ENCODE measurements at places on chromosomes 3 and 15.

- no peak for DNase-seq
Observed at GRCh38 chr15:40927495-40927872, 1.7 kb upstream of the DLL4 start.

DNA sequence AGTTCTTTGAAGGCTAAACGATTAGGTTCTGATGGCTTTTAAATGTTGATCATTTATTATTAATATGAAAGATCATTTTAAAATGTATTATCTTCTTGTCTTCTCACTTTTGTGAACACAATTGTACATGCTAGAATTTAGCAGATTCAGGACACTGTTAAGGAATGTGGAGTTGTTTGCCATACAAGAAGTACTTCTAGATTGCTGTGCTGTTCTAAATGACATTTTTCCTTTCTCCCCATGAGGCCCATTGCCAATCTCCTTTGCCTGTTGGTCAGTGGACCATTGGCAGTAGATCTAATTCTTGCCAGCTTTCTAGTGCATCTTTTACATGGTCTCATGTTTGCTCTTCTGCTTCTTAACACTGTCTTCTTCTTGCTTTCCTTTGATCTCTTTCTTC, 242.3 kb downstream of the MECOM start:
- DNase-seq = no peak

GRCh38 chr3:34947834-34948233, 691.5 kb upstream of the ARPP21 start:
- DNase-seq = no peak

- no peak for DNase-seq
Observed at GRCh38 chr15:66779331-66780009, 77.4 kb downstream of the SMAD6 start.

GRCh38 chr3:79906106-79906505, 138.3 kb upstream of the ROBO1 start:
- DNase-seq = no peak

GRCh38 chr3:9863058-9863772, 16.8 kb downstream of the CIDEC start:
- DNase-seq = no peak

- no peak for DNase-seq
Observed at GRCh38 chr3:114803042-114803695, 343.9 kb downstream of the ZBTB20 start.

- DNase-seq = no peak
Observed at GRCh38 chr3:124885466-124886167, 1.5 kb downstream of the ITGB5 start.

- no peak for DNase-seq
Observed at GRCh38 chr3:28745916-28746617, 397.4 kb upstream of the AZI2 start.

DNA sequence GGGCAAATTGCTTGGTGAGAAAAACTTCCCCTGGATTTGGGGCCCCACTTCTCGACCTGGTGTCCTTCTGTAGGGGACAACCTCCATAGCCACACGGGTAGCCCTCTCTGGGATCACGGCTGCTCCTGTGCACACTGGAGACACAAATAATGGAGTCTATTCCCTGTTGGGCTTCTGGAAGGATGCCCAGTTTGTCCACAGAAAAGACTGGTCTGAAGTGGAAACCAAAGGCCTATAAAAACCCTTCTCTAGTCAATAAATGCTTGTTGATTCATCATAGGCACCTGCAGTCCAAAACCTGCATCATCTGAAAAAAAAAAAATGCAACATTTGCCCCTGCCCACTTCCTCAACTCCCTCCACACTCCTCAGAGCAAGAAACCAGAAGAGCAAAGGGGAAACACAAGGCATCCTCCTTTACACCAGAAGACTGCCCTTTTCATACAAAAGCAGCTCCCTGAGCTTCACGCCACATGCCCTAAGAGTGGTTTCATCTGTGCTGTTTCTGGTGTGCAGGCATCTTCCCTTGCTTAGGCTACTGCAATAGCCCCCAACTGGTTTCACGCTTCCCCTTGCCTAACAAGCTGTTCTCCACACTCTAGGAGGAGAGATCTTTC, 36.3 kb downstream of the SRGAP3 start:
- DNase-seq = no peak

DNA sequence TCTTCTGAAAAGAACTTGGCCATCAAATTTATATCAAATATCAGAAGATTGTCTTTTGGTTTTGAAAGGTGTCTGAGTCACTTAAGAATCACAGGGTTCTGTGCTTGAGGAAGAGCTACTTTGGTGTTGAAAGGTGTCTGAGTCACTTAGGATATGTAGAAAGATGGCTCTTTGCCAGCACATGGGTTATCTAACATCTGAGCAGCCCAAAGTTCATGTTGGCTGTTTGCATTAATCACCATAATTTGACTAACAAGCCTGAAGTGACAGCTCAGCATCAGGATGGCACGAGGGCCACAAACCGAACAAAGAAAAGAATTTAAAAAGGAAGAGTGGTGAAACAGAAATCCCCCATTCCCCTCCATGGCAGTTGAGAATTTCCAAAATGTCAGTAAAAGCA, 190.5 kb upstream of the CMC1 start:
- DNase-seq = no peak

GRCh38 chr3:150083655-150084042, 113.0 kb upstream of the PFN2 start:
- DNase-seq = no peak

- DNase-seq = peak; percentile 85
Observed at GRCh38 chr15:69794645-69795469, 302.9 kb downstream of the TLE3 start.

DNA sequence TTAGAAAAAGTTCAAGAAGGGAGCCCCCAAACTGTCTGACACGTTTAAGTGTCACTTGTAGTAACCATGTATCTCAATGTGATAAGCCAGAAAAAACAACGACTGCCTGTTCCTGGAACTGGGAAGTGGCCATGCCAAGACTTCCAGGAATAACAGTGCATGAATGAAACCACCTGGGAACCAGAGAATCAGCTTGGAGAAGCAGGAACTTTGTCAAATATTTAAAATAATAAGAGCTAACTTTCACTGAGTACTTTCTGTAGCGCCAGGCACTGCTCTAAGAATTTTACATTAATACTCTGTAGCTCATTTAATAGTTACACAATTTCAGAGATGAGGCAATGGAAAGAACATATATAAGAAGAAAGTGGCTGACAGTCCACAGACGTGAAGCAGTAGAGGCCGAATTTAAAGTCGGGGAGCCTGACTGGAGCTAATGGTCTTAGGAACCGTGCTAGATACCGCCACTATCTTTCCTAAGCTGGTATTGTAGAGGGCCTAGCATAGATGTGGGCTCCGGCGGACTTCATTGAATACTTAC, 876 bp downstream of the PLSCR1 start:
- DNase-seq = no peak

GRCh38 chr3:197597335-197597734, 41.6 kb upstream of the BDH1 start:
- no peak for DNase-seq

- DNase-seq = peak; percentile 88
Observed at GRCh38 chr3:99925584-99926230, 108.0 kb downstream of the CMSS1 start.

GRCh38 chr3:159586571-159587202, 401.9 kb upstream of the IL12A start:
- no peak for DNase-seq

- no peak for DNase-seq
Observed at GRCh38 chr3:158053386-158053785, 52.8 kb downstream of the SHOX2 start.

GRCh38 chr3:78402720-78403119, 1362.8 kb downstream of the ROBO2 start:
- DNase-seq = no peak

- DNase-seq = no peak
Observed at GRCh38 chr3:186492385-186492984, 51.7 kb downstream of the CRYGS start.

DNA sequence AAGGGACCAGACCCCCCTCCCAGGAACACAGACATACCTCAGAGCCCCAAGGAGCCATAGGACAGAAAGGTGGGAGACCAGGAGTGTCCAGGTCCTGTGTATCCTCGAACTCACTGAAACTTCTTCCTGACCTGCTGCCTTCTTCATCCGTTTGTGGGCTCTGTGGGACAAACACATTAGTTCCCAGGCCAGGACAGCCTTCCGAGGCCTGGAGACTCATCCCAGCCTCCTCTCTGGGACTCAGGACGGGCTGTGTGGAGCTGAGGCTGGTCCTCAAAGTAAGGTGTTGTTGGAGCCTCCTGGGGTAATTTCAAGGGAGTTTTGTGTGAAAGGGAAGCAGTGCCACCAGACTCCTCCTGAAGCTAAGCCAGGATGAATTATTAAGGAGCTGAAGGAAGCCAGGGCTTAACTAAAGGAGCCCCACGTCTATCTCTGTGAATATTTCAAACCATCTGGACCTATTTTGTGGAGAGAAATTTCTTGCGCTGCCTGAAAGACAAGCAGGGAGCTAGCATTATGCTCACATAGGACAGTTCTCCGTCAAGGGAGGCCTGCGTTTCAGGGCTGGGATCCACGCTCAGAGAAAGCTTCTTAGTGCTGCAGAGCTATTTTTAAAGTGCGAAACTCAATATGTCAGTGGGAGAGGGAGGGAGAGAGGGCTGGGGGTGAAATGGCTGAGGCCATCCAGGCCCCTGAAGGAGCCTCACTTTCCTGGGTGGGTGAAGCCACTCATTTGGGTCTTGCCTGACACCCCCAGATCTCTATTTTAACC, 29.8 kb upstream of the PLA2G4E start:
- no peak for DNase-seq

DNA sequence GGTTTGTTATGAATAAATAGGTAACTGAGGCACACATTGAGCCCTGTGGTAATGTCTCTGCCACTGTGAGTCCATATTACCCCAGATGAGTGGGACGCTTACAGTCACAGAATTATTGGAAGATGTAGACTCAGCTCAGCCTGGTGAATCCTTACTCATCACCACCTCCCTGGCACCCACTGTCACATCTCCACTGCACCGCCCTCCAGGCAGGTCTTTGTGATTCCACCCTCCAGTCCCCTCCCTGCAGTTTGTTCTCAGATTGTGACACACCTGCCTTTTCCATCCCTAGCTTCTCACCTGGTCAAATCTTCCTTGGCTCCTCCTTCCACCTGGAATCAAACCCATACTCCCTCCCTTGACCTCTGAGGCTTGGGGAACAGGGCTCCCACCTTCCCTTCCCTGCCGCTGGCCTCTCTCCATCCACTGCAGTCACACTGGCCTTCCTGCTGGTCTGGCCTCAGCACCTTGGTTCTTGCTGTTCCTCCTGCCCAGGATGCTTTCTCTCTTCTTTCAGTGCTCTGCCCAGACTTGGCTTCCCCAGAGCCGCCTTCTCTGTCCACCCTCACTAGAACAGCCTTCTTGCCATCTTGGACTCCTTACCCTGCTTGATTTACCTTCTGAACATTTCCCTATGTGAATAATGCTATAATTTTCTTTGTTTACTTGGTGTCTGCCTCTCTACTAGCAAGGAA, 9.4 kb downstream of the SLC6A20 start:
- DNase-seq = no peak

GRCh38 chr3:74443102-74443501, 171.4 kb downstream of the CNTN3 start:
- no peak for DNase-seq

- no peak for DNase-seq
Observed at GRCh38 chr3:157156837-157157635, 2.9 kb downstream of the CCNL1 start.

GRCh38 chr15:40914486-40914885, 14.7 kb upstream of the DLL4 start:
- DNase-seq = no peak

DNA sequence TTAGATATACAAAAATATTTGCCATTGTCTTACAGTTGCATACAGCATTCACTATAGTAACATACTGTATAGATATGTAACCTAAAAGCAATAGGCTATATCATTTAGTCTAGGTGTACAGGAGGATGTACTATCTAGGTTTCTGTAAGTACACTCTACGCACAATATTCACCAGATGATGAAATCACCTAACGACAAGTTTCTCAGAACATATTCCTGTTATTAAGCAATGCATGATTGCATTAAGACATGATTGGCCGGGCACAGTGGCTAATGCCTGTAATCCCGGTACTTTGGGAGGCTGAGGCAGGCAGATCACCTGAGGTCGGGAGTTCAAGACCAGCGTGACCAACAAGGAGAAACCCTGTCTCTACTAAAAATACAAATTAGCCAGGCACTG, 14.5 kb upstream of the PRKCI start:
- no peak for DNase-seq

DNA sequence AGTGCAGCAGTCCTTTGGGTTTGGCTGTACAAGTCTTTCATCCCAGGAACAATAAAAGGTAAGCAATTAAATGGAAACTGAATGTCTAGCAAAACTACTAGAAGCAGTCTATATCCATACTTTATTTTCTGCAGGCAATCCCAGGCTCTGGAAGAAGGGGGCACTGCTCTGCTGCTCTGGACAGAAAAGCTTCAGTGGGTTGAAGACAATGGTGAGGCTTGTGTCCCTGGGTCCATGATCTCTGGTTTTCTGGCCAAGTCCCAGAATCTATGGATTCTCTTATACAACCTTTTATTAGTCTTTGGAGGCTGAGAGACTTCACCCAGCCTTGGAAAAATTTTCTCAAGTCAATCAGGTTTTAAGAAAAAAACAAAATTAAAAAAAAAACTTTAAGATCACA, 35.6 kb downstream of the SCAP start:
- no peak for DNase-seq

- DNase-seq = no peak
Observed at GRCh38 chr3:138078901-138079344, 36.5 kb downstream of the DZIP1L start.

GRCh38 chr3:58322793-58323192, 9.9 kb upstream of the PXK start:
- no peak for DNase-seq

- DNase-seq = no peak
Observed at GRCh38 chr15:72998226-72998625, 54.0 kb upstream of the NEO1 start.

DNA sequence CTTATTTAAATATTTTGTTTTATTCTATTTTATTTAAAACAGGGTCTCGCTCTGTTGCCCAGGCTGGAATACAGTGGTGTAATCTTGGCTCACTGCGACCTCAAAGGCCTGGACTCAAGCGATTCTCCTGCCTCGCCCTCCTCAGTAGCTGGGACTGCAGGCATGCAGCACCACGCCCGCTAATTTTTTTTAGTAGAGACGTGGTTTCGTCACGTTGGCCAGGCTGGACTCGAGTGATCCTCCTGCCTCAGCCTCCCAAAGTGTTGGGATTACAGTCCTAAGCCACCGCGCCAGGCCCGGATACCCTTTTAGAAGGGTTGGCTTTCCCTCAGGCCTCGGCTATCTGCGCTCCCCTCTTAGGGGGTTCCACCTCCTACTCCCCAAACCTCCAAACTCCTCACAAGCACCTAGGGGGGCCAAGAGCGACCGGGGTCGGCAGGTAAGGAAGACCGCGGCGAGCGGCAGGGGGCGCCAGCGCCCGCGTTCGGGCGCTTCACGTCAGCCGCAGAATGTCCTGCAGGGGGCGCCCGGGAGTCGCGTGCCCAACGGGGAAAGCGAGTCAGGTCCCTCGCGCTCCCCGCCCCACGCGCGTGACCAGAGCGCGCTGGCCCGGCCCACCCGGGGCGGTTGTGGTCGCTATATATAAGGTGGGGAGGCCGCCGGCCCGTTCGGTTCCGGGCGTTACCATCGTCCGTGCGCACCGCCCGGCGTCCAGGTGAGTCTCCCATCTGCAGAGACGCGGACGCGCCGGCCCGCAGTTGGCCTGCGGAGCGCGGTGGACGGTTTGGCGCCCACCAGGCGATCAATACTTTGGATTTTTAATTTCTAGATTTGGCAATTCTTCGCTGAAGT, 51.8 kb upstream of the GATM start:
- peak; percentile 74 for DNase-seq

All from PC-9 (cell line).